Stimulated activated CD4-positive, alpha-beta T cell treated with anti-CD3 and anti-CD28 coated beads, Interleukin-1b, Interleukin-23, amount 100 ng/mL, for 48 hours (primary cell): ENCODE measurements at places on chromosomes 4 and X.

GRCh38 chr4:186128842-186129241 lies 24.3 kb downstream of the FAM149A start:
- DNase-seq: no peak

DNA sequence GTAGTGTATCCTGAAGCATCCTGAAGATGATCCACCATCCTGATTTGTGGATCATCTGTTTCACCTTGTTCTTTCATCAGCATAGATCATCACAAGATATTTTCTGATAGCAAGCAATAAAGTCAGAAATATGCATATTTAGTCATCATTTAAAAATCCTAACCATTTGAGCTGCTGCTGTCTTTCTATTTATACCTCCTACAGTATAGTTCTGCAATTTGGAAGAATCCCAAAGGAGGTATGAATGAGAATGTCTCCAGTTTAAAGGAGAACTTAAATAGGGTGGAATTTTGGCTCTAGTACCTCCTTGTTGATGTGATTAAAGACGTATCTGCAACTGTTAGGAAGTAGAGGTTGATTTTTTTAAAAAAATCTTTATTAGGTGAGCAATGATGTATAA lies 7.6 kb downstream of the SLC25A14 start:
- no peak for DNase-seq

- DNase-seq: no peak
Observed at GRCh38 chr4:107094332-107094731, 58.2 kb upstream of the DKK2 start.

DNA sequence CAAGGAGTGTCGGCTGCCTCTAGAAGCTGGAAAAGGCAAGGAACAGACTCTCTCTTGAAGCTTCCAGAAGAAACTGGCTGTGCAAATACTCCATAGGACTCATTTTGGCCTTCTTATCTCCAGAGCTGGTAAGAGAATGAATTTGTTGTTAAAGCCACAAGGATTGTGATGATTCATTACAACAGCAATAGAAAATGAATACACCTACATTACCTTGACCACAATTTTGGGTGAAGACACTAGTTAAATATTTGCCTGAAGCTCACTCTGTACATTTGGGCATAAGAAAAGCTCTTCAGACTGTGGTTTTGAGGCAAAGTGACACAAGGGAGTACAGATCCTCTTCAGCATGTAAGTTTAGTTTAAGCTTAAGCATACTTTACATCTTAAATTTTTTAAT lies 134.5 kb upstream of the TLL1 start:
- no peak for DNase-seq

GRCh38 chrX:25072247-25072646 lies 56.5 kb upstream of the ARX start:
- no peak for DNase-seq

DNA sequence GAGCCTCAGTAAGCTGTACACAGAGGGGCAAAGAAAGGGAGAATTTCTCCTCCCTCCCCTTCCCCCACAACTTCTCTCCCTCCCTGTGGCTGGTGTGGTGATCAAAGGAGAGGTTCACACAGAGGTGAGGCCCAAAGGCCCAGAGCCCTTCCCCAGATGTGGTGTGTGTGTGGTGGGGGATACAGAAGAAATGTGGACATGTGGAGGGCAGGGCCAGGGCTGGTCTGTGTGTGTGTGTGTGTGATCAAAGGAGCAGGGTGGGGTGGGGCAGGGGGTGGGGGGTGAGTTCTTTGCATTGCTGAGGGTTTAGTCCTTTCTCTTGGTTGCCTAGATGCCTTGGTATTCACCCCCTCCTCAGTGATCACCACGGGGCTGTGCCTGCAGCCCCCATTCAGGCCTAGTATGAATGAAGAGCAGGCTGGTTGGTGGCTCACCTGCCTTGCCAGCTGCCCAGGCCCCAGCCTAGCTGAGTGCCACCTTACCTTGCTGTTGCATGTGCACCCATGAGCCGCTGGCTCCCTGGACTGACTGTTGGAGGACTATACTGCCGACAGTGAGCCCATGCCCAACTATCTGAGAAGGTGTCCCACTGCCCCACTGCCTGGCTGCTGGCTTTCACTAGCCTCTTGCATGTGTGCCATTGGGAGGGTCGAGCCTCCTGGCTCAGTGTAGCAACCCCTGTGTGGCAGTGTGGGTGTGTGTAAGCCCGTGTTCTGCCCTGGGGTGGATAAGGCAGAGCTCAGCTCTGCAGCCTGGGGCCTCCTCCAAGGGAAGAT lies 101.9 kb downstream of the EFNB1 start:
- no peak for DNase-seq

DNA sequence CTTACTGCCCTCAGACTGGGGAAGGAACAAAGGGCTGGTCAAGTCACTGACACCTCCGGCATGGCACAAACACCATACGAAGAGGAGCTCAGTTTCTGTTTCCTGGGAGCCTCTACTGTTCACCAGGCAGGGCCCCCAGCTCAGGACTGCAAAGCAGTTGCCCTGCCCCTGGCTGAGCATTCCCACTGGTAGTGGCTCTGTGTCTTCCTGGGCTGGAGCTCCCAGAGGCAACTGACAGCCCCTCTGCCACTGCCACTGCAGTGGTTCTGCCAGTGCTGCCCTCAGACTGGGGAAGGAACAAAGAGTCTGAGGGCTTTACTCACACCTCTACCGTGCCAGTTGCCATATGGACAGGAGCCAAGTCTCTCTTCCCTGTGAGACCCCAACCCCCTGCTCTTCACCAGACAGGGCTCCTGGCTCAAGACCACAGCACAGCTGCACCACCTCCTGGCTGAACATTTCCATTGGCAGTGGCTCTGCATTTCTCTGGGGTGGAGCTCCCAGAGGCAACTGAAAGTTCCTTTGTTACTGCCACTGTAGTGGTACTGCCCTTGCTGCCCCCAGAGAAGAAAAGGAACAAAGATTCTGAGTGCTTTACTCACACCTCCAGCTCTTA lies 67.9 kb downstream of the SMARCA5 start:
- no peak for DNase-seq

- DNase-seq: no peak
Observed at GRCh38 chr4:156190615-156191014, 236.9 kb upstream of the CTSO start.

GRCh38 chr4:150072906-150073714 lies 5.1 kb upstream of the DCLK2 start:
- no peak for DNase-seq

DNA sequence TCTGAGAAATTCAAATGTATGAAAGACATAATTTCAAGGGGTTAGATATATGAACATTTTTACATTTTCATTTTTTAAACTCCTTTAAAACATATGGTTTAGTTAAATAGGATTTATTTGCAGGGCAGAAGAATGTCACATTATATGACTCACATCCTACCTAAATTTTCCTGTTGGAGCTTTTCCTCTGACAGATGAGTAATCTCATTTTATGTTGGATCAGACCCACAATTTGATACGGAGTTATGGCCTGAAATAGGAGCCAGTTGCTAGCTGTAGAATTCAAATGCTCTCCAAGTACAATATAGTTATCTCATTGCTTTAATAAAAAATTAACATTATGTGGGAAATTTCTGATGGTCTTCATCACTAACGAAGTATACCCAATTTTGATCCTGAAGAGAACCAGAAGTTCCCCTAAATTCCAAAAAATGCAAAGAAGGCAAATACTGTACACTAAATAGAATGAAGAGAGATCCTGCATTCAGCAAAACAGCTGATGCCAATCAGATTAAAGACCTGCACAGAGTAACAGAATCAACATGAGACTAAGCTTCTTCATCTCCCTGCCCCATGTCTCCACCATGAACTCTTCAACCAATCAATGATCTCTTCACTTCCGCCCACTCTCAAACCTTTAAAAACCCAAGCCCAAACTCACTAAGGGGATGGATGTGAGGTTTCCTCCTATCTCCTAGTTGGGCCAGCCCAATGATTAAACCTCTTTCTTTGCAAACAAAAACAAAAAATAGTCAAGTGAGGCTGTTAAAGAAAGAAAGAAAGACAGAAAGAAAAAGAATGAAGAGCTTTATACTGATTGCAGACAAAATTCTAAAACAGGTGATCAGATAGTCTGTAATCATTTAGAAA lies 10.9 kb upstream of the EXOSC9 start:
- no peak for DNase-seq

- no peak for DNase-seq
Observed at GRCh38 chr4:180538384-180539057, 1704.7 kb upstream of the TENM3 start.
